ENCODE measurements at places on chromosomes 2 and 18. TPM values are rescaled to one million over a fixed set of nuclear protein-coding genes. Genes with fewer than 3 reads are reported as not detected.

IL1R2 gene
- 0.86 TPM for polyA plus RNA-seq

HTR2B gene
- 0.08 TPM for polyA plus RNA-seq

BOLL gene
- polyA plus RNA-seq, result 1.5 TPM

MRO gene
- polyA plus RNA-seq, result 0.53 TPM

GKN1 gene
- polyA plus RNA-seq, result 0.21 TPM

DNA sequence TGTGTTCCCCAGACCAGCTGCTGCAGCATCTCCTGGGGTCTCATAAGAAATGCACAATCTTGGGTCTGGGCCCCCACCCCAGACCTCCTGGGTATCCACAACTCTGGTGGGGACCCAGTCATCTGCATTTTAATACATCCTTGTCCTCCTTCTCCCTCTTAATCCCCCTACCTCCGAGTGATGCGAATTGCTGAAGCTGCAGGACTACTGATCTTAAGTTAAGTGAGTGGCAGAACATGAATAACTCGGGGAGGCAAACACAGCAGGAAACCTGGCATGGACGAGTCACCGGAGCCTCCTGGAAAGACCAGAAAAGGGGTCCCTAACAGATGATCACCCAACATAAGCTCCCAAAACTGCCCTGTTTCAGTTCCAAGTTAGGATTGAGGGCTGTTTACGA, 283.2 kb upstream of the MGAT5 start:
- peaks cover 3% of the 10 kb centered on the region for H3K27me3 ChIP-seq
- no peak for DNase-seq
- no peaks in the 10 kb centered on the region for H3K36me3 ChIP-seq
- no peaks in the 10 kb centered on the region for H3K4me1 ChIP-seq
- H3K4me3 ChIP-seq, result no peak overlapping the region

GRCh38 chr18:47100212-47100831, 50.0 kb downstream of the HDHD2 start:
- H3K36me3 ChIP-seq, result no peaks in the 10 kb centered on the region
- DNase-seq, result peak; percentile 24
- H3K27me3 ChIP-seq, result no peaks in the 10 kb centered on the region
- H3K27ac ChIP-seq, result no peak overlapping the region
- H3K4me3 ChIP-seq, result no peak overlapping the region

DNA sequence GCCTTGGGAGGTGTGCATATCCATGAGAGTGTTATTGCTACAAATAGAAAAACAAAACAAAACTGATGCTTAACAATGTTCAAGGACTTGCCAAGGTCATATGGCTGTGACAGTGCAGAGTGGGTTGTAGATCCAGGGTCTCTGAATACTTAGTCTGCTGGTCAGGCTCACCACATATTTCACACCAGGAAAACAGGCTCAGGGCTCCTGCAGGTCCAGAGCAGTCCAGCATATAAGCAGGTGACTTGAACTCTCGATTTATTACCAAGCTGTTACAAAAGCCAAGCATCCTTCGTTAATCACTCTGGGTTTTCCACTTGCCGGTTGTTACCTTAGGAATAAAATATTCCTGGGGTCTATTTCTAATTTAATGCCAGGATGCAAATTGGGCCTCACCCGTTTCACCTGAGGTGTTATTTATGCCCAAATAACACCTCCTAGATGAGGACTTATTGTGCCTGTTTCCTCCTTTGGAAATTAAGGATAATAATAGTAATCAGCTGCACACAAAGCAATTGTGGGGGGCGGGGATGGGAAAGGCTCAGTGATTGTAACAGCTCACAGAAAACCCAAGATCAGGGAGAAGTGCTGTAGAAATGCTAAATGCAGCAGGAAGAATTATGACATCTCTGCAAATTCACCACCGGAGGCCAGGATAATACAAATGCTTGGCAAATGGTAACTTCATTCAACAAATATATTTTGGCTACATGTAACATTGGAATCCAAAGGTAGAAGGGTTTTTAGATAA, 72.9 kb downstream of the TMEM182 start:
- DNase-seq, result no peak
- no peaks in the 10 kb centered on the region for H3K27me3 ChIP-seq
- peaks cover 19% of the 10 kb centered on the region for H3K4me1 ChIP-seq
- no peaks in the 10 kb centered on the region for H3K36me3 ChIP-seq
- no peak overlapping the region for H3K27ac ChIP-seq

DNA sequence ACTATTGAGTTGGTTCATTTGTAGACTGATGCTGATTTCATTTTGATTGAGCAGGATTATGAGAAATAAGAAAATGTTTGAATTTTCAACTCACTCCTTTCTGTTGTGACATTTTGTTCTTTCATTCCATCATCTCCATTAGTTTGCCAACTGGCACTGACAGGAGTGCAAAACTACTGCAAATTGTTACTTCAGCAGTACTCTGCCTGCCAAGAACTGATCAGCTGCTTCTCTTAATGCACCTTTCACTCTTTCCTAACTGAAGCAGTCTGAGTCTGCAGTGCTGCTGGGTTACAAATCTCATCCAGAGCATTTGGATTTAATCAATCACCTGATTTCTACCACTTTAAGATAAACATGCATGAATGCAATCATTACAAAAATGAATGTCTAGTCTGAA, 70.9 kb downstream of the TMEFF2 start:
- no peaks in the 10 kb centered on the region for H3K4me1 ChIP-seq
- no peak overlapping the region for H3K27ac ChIP-seq
- no peaks in the 10 kb centered on the region for H3K36me3 ChIP-seq
- H3K4me3 ChIP-seq, result no peak overlapping the region

DNA sequence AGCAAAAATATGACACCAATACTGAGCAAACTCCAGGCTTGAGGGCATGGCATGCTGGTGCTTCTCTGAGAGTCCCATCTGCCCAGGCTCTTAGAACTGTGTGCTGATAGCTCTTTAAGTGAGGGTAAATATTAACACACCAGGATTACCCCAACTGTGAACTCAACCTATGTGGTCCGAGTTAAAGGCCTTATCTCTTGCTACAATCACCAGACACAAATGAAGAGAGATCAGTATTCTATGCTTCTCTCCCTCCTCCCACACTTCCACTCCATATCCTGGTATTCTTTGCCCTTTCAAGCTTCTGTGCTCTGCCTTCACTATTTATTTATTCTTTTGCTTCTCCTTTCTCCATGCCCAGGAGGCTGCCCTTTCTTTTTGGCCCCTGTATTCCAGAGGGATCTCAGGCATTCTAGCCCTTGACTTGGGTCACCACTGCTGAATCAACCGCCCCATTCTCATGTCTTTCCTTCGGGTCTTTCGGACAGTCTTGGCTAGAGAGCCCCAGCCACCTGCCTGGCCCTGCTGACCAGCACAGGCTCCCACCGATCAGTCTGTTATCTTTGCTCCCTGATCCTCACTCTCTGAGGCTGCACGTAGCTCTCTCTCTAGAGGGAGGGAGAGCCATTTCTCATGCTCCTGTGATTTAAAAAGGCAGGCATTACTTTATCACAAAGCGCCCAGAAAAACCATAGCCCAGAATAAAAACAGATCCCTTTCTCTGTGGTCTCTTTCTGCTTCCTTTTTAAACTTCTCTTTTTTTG, 17.2 kb upstream of the HK2 start:
- H3K4me1 ChIP-seq, result no peaks in the 10 kb centered on the region
- no peaks in the 10 kb centered on the region for H3K36me3 ChIP-seq
- DNase-seq, result no peak
- no peak overlapping the region for H3K27ac ChIP-seq
- no peaks in the 10 kb centered on the region for H3K27me3 ChIP-seq

DNA sequence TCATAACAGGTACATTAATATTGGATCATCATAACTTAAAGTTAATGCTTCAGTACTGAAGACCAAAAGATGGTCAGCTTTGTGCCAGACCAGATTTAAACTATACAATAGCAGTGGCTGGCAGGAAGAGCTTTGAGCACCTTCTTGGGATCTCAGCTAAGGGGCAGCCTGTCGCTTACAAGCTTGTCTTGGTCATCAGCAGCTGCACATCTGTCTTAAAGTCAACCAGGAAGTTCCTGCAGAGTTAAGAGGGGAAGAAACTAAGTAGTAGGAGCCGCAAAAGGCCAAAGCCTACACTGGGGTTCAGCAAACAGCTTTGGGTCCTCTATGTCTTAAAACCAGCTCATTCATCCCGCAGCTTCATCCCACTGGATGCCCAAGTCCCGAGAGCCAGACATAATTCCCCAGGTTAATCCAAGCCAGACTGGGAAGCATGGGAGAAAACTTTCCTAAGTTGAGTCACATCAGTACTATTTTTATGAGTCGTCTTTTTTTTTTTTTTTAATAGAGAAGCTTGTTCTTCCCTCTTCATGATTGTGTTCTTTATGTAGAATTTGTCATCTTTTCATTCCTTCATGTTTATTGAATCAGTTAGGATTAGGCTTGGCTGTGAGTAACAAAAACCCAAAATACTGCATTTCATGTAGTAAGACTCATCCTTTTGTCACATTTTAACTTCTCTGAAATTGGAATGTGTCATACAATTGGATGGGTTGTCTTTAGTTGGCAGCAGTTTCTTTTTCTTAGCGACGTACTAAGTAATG, 59.3 kb downstream of the SERTAD2 start:
- H3K27ac ChIP-seq, result no peak overlapping the region
- no peaks in the 10 kb centered on the region for H3K27me3 ChIP-seq
- H3K4me1 ChIP-seq, result peaks cover 16% of the 10 kb centered on the region
- DNase-seq, result no peak

GRCh38 chr2:22729466-22729865, 655.5 kb upstream of the KLHL29 start:
- H3K4me3 ChIP-seq, result no peak overlapping the region
- H3K4me1 ChIP-seq, result no peaks in the 10 kb centered on the region

- H3K36me3 ChIP-seq, result peaks cover 38% of the 10 kb centered on the region
- DNase-seq, result no peak
- H3K4me1 ChIP-seq, result no peaks in the 10 kb centered on the region
- no peak overlapping the region for H3K27ac ChIP-seq
- no peak overlapping the region for H3K4me3 ChIP-seq
These were observed 19.3 kb downstream of the STK25 start for GRCh38 chr2:241489088-241489487.

DNA sequence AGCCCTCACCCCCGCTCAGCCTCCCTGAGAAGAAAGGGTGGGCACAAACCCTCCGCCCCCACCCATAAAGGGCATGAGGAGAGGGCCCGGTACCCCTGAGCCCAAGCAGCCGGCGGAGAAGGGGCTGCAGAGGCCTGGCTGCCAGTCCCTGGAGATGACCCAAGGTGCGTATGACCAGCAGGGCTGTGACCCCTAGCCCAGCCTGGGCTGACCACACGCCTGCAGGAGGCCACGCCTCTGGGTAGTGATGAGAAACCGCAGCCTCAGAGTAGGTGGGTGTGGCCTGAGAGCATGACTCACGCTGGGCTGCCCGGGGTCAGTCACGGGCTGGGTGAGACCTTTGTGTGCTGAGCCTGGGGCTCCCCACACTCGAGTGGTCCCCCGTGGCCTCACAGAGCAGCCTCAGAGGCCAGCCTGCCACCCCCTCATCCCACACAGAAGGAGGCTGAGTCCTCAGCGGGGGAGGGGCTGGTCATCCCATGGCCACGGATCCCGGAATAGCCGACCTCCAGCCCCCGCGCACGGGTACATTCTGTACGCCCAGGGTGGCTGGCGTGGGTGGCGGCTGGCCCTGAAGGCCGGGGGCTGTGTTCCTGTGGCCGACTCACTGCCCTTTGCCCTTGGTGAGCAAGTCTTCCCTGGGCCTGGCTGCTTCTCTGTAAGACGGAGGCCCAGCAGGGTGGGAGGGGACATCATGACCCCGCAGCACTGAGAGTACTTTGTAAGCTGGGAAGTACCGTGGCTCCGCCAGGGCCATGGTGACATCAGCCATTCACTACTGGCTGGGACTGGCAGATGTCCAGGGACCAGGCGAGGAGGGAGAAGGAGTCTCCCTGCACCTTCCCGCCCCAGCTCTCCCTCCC, 110.8 kb upstream of the OTOS start:
- peak overlapping the region; percentile 97 for H3K27ac ChIP-seq
- H3K4me1 ChIP-seq, result peaks cover 39% of the 10 kb centered on the region
- H3K4me3 ChIP-seq, result peak overlapping the region; percentile 44
- H3K27me3 ChIP-seq, result no peaks in the 10 kb centered on the region
- H3K36me3 ChIP-seq, result no peaks in the 10 kb centered on the region

GRCh38 chr18:74595431-74595830, 2.2 kb upstream of the ZNF407 start:
- H3K27me3 ChIP-seq, result no peaks in the 10 kb centered on the region
- H3K36me3 ChIP-seq, result no peaks in the 10 kb centered on the region
- peak overlapping the region; percentile 97 for H3K27ac ChIP-seq
- peaks cover 38% of the 10 kb centered on the region for H3K4me1 ChIP-seq
- H3K4me3 ChIP-seq, result peak overlapping the region; percentile 98

DNA sequence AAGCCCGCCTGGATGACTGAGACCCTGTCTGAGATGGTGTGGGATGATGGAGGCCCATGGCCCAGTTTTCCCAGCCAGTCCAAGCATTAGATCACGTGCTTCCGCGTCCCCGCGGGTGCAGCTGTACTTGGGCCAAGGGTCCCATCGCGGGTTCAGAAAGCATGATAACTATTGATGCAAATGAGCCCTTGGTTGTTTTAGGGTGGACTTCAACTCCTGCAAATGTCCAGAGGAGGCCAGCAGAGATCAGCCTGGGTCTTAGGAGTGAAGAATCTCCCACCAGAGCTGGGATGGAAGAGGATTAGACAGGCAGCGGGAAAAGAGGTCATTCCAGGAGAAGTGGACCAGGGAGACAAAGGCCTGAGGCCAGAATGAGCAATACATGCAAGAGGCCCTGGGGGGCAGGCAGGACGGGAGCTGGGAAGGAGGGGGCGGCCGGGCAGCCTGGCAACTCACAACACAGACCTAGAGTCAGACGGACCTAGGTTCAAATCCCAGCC, 89.9 kb upstream of the TMEM247 start:
- no peaks in the 10 kb centered on the region for H3K4me1 ChIP-seq
- H3K4me3 ChIP-seq, result no peak overlapping the region
- H3K27me3 ChIP-seq, result no peaks in the 10 kb centered on the region
- no peak for DNase-seq

GRCh38 chr2:179983250-179983932, 23.7 kb downstream of the CWC22 start:
- no peak overlapping the region for H3K27ac ChIP-seq
- H3K4me1 ChIP-seq, result no peaks in the 10 kb centered on the region
- H3K36me3 ChIP-seq, result peaks cover 5% of the 10 kb centered on the region
- no peaks in the 10 kb centered on the region for H3K27me3 ChIP-seq
- no peak for DNase-seq
- no peak overlapping the region for H3K4me3 ChIP-seq

DNA sequence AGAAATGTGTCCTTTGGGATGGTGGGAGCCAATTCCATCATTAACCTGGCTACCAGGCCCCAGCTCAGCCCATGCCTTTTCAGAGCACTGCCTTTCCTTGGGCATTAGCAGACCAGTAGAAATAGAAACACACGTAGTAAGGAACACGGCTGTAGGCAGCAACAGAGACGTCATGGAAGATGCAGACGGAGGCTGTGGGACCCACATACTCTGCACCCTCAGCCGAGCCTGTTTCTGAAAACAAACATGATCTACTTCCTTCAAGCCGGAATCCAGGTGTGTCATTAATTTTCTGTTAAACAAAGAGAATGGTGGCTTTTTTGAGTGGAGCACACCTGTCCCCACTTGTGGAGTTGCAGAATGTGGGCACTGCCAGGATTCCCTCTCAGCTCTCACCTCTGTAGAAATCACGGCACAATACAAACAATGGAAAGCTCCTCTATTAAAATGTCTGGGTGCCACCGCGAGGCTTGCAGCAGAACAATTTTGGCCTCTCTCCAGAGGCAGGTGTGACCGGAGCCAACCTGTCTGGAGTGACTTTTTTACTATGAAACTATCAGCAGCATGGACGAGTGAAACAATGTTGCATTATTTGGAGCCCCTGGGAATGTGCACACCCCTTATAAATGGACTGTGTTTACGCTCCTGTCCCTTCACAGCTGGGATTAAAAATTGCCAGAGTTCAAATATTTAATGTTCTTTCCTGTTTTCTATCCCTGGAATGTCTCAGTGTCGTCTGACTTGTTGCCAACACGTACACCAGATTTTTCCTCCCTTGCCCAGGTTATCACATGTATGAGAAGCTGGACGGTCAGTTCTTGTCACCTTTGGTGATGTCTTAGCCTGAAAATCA, 31.7 kb downstream of the SPP2 start:
- H3K27ac ChIP-seq, result no peak overlapping the region
- no peak for DNase-seq
- no peak overlapping the region for H3K4me3 ChIP-seq
- H3K36me3 ChIP-seq, result no peaks in the 10 kb centered on the region
- peaks cover 1% of the 10 kb centered on the region for H3K27me3 ChIP-seq

Data from psoas muscle (tissue), 8 donors.